ENCODE measurements at places on chromosomes 7 and 10.

GRCh38 chr7:137873979-137874777 is 27.4 kb upstream of the DGKI start:
- DNase-seq, result no peak

DNA sequence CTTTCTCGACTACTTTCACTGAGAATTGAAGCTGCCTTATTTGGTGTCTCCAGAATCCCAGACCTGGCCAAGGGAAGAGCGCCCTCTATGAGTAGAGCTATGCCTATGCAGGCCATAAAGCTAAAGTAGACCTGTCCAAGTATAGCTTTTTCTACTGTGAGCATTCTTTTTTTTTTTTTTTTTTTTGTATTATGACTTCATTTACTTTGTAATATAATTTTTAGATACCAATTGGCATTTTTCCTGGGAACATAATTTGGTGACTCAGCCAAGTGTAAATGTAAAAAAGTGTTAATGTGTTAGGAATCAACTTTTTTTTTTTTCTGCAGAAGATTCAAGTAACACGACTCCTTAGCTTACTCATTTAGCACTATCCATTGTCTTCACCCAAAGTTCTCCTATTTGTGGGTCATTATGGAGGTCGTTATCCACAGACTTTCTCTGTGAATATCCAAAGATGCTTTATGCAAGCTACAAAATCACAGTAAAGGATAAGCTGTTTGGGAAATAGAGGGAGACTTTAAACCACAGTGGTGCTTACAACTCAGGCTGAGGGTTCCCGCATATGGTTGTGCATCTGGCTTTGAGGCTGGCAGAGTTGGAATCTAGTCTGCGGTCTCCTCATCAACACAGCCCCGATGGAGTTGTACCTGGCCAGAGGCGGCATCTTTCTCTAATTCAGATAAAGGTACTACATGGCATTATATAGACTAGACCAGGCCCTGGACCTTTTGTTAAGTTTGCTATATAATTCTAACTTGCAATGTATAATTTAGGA is 1040.2 kb upstream of the SORCS1 start:
- no peak for DNase-seq

DNA sequence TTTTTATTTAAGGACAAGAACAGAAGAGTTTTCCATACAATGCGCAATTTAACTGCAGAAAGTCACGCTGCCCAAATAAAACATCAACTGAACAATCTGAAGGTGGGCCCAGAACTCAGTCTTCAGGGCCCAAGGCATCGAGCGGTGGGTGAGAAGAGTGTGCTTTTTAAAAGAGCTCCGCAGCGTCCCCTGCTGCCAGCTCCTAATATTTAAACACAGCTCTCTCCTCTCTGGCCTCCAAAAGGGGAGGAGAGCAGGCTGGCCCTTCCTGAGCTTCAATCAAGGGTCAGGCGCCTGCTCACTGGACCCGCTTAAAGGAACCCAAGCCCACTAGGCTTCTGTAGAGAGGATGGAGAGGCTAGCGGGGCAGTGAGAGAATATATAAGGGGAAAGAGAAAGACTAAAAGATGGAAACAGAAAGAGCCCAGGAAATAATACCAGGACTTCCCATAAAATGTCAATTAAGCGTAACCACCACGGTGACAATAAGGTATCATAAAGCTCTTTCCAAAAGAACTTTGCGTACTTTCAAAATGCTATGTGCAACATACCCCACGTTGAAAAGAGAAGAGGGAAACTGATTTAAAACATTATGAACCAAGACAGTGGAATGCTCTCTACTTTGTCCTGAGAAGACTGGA is 2.8 kb downstream of the FAM53B start:
- DNase-seq, result peak; percentile 68

DNA sequence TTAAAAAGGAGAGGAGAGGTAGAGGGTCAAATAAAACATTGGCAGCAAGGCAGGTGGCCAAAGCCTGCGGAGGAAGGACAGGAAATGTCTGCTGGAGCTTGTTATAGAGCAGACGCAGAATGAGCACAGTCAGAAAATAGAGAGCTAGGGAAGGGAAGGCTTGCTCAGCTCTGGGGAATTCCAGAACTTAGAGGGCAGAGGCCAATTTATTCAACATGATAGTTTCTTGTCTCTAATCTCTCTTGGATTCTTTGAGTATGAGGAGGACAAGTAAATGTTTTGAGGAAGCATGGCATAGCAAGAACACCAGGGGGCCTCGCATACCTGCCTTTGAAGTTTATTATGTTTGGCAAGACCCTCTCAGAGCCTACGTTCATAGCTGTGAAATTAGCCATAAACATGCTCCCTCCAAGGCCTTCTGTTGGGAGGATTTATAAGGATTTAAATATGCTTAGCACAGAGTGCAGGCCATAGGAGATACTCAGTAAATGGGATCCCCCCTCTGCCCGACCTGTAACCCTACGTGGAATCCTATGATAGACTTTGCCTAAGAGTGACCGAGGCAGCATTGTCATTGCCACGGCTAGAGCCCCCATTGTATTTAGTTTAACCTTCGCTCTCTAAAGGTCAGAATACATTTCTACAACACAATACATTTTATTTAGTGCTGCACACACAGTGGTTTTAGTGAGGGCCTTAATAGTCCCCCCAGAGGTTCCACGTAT is 293.9 kb downstream of the CCDC3 start:
- no peak for DNase-seq

- no peak for DNase-seq
These were observed 25.8 kb downstream of the EMX2 start for GRCh38 chr10:117568334-117568733.

- peak; percentile 44 for DNase-seq
These were observed 851 bp downstream of the MKRN1 start for GRCh38 chr7:140478246-140479061.

DNA sequence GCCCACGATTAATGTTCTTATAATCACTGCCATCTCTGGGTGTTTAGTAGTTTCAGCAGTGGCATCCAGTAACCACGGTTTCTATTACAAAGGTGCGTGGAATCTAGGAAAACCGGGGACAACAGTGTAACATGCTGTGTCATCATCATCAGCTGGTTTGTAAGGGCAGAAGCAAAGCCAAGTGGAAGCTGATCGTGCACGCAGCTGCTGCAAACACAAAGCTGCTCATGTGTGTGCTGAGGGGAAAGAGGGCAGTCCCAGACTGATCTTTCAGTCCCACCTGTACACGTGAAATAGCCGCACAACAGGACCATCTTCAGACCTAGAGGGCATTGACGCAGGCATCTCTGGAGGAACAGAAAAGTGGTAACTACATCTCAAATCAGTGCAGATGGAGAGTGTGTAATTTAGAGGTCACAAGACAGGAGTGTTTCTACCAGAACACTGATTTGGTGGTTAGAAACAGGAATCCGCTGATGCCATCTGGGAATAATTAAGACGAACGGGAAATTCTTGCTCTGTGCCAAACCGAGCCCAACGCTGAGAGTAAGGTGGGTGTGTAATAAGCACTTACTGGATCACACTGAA is 13.4 kb downstream of the ANKRD16 start:
- no peak for DNase-seq

DNA sequence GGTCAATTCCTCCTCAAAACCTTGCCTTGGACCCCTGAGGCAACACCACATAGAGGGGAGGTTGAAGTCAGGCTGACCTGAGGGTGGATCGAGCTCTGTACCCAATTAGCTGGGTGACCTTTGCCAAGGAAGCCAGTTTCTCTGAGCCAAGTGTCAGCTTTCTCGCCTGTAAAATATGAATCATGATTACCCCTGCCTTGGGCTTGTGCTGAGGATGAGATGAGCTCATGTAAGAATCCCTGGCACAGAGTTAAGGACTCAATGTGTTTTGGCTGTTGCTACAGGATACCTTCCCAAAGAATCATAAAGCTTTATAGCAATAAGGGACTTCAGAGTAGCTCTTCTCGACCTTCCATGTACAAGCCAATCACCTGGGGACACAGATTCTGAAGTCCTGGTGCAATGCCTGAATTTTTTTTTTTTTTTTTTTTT is 43.5 kb upstream of the CACUL1 start:
- no peak for DNase-seq

GRCh38 chr7:12601302-12601869 is 30.9 kb downstream of the SCIN start:
- DNase-seq, result no peak

DNA sequence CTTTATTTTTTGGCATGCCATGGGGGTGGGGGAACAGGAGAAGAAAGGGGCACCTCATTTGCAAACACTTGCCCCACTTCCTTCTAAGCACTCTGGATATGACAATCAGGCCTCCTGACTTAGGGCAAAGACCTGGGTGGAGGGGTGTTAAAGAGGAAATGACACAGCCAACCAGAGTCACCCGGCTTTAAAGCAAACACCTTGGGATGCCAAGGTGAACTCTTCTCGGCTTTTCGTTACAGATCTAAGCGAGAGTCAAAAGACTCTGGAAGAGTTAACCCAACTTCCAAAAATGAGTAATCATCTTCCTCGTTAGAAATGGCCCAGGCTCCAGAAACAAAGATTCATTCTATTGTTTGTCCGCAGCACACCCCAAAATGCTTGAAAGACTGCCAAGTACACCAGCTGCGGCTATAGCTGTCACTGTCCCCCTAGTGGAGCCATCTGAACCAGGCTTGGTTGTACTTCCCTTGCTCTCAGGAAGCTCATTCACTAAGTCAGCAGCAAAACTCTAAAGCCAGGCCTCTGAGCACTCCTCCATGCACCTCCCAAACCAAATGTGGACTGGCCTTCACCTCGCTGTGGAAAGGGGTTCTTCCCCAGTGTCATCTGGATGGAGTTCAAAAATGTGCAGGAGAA is 24.8 kb downstream of the FAM53B start:
- peak; percentile 42 for DNase-seq

- DNase-seq, result no peak
These were observed 99.4 kb upstream of the CTTNBP2 start for GRCh38 chr7:117972606-117973005.

All from stimulated activated CD4-positive, alpha-beta T cell treated with anti-CD3 and anti-CD28 coated beads, Interleukin-4, amount 100 ng/mL, for 48 hours (primary cell).